ENCODE measurements at places on chromosomes 16 and 17.

- DNase-seq = no peak
Observed at GRCh38 chr17:43560461-43561427, 14.6 kb upstream of the ETV4 start.

DNA sequence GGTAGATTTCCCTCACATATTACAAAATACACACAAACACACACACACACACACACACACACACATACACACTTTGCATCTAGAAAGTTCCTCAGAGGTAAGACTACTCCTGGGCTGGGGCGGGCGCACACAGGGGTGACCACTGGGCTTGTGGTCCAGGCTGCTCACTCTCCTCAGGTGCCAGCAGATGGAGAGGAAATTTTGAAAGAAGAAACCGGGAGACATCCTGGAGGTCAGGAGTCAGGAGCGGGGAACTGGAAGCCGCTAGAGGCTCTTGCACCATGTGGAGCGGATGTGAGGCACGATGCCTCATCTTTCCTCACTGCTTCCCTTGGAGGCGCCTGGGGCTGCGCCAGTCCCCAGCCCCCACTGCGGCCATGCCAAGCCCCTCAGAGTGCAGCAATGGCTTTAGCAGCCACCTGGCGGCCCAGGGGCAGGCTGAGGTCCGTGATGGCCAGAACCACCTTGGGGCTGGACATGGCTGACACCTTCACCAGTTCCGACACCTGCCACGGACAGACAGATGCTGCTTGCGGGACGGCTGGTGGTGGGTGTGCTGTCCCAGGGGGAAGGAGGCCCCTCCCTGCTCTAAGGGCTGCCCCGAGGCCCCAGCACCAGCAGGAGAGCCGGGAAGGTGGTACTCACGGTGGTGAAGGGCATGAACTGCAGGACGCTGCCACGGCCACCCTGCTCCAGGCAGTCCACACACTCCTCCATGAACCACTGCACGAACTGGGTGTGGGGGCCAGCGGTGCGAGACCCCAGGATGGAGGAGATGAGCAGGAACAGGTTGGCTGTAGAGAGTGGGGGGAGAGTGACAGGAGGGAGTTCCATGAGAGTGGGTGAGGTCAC is 4.1 kb downstream of the CSF3 start:
- no peak for DNase-seq

DNA sequence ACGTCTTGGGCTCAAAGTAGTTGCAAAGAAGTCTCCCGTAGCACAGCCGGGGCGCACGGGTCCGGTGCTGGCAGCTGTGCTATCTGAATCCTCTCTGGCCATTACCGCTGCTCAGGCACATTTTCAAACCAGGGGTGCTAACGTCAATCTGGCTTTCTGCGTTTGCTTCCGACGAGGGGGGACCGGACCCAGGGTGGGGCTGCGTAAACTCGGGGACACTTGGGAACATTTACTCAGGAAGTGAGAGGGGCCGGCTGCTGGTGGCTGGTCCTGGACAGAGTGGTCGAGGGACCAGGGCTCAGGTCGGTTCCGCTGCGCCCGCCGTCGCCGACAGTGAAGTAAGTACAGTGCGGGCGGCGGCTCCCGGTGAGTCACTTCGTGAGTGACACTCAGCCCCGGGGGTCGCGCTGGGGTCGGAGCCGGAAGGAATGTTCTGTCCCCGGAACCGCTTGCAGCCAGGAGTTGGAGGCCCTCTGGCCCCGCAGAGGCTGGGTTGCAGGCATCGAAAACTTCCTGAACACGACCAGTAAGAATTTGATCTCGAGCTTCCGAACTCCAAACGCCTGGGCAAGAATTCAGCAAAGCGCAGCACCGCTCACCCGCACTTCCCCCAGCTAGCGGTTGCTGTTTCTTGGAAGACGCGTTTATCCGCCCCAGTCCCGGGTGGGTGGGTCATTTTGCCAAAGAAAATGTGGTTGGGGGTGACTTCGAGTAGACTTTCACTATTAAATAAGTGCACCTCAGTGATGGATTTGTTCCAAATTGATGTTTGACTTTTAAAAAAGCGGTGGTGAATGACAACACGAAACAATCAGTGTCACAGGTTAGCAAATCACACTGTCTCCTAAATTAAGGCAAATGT is 1.4 kb upstream of the HS3ST3B1 start:
- peak; percentile 37 for DNase-seq

GRCh38 chr17:71790791-71791190 is 330.0 kb upstream of the SOX9 start:
- no peak for DNase-seq

GRCh38 chr16:8505327-8505991 is 84.9 kb downstream of the TMEM114 start:
- no peak for DNase-seq

GRCh38 chr17:76678330-76678729 is 32.4 kb downstream of the MXRA7 start:
- no peak for DNase-seq

DNA sequence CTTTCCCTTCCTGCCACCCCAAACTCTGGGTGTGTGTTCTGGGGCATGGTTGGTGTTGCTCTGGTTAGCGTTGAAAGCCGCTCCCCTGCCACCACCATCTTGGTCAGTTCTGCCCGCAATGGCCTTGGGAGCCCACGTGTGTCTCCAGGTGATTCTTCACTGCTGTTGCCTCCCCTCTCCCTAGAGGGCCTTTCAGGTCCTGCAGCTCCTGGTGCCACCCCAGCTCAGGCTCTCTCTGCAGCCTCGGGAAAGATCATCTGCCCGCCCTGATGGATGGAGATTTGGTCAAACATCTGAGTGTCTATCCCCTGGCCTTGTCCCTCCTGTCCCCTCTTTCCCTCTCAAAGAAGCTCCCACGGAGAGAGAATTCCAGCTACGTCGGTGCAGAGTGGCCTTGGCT is 241.3 kb downstream of the RBFOX3 start:
- DNase-seq = no peak

DNA sequence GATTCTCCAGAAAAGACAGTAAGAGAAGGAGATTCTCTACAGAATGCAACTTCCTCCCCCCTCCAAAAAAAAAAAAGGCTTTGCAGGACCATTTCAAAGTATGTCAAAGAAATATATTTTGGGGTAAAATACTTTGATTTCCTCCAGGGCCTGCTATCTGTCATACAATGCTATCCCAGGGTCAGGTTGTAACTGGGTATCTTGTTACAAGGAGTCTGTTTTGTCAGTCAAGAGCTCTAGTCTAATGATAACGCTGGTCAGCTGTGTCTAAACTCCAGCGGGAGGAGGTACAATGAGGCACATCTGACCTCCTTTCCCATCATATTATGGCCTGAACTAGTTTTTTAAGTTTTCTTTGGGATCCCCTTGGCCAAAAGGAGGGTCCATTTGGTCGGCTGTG is 408.4 kb upstream of the CDH5 start:
- no peak for DNase-seq

- DNase-seq = no peak
Observed at GRCh38 chr16:30839523-30840227, 52.7 kb upstream of the ZNF629 start.

DNA sequence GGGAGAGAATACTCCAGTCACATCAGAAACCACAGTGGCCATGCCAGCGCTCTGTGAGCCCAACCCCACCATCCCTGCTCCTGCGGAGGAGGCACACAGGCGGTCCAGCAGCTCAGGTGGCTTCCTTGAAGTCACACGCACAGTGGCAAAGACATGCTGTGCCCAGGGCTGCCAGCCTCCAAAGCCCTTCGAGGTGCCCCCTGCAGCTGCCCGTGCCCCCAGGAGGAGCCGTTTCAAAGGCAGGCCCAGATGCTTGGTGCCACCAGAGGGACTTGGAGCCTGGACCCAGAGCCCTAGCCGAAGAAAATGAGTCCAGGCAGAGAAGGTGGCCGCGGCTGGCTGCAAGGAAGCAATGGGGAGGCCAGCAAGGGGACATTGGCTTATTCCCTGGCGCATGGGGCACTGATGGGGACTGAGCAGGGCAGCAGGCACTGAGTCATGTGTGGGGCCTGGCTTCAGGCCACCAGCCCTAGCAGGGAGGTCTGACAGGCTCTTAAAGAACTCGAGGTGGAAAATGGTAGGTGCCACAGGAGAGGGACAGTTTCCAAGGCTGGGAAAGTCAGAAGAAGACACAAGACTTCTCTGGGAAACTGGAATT is 17.2 kb upstream of the CACNG1 start:
- DNase-seq = no peak

GRCh38 chr17:78647032-78647431 is 69.8 kb upstream of the DNAH17 start:
- no peak for DNase-seq

DNA sequence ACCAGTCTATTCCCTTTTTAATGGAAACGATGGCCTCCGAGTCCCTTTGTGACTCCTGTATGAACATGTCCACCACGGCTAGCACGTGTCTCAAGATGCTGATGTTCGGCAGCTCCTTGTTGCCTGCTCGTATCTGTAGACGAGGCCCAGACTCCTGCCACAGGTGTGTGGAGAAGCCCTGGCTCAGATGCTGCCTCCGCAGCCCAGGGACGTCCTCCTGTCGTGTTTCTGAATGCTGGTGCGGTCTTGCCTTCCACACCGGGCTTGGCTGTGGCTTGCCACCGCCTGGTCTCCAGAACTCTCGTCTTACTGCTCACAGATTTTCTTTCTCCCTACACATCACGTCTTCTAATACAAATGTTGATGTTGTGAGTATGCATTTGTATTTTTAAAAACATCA is 17.0 kb downstream of the FOXF1 start:
- DNase-seq = no peak

Measured in activated B cell treated with CpG ODN at 0.5 μM for 24 hours (primary cell).